ENCODE measurements at places on chromosomes 3 and 15.

GRCh38 chr3:51696954-51697353, 9.9 kb upstream of the GRM2 start:
- DNase-seq = no peak

DNA sequence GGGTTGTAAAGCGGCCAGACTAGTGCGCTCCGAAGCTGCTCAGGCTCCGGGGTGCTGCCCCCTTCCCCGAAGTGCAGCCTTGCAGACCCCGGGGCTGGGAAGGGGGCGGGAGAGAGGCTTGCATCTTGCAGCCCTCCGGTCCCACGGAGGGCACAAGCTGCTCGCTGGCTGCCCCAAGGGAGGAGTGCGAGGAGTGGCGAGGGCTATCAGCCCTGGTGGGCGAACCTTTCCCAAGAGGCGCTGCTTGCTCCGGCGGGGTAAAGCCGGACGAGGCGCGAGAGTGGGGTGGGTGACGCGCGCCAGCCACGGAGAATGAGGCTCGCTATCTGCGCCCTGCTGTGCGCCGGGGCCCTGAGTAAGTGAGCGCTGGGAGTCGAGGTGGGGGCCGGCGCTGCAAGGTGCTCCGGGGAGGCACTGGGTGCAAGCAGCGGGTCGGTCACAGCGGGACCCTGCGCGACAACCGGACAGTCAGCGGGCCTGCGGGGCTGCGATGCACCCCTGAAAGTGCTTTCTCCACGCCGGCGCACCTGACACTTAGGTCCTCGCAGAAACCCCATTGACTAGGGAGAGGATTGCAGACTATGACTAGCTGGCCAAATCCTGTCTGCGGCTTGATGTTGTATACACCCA, 12.7 kb upstream of the TOPBP1 start:
- DNase-seq = no peak

- DNase-seq = no peak
Observed at GRCh38 chr3:37891227-37891626, 29.5 kb downstream of the CTDSPL start.

- no peak for DNase-seq
Observed at GRCh38 chr3:39109086-39109485, 1.6 kb downstream of the TTC21A start.

GRCh38 chr3:42187936-42188335, 78.0 kb downstream of the CCK start:
- DNase-seq = no peak

DNA sequence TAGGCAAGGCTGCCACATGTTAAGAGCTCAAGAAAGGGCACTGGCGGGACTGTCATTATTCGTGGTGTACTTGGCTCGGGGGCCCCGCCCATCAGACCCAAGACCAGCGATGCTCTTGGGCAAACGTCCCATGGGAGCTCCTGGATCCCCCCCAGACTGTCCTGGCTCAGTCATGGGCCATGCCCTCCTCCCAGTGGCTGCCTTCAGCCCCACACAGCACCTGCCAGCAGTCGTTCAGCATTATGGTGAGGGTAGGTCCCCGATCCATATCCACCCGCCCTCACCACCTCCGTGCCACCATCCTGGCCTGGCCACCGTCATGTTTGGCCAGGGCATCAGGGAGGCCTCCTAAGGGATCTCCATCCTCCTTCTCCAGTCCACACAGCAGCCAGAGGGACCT, 51.4 kb upstream of the IQSEC1 start:
- no peak for DNase-seq

DNA sequence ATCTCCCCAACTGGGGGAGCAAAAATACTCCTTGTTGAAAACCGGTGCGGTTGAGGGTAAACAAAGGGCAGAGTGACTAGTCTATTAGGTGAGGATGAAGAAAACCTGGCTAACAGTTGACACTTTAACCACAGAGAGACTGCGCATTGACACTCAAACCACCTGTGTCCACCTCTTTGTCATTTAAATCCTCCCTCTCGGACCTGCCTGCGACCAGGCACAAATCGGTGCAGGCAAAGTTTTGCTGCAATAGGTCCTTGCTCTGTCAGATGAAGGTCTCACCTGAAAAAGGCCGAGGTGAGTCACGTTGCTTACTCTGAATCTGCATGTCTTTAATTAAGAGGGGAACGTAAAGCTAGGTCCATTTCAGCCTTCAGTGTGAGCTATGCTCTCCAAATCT, 494.1 kb upstream of the DPPA4 start:
- DNase-seq = no peak

DNA sequence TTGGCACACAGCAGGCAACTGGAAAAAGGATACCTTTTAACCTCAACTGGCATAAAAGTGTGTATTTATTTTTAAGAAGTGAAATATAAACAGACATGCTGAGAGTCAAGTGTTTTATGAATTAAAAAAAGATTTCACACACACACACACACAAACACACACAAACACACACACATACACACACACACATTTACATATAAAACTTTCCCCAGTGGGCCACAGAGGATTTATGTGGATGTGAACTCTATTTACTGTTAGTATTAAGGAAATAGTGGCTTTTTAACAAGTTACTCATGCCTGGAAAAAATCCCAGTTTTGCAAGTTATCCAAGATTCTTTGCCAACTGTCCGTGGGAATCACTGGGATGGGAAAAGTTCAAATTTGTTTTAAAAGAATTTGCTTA, 725.9 kb upstream of the NR2F2 start:
- no peak for DNase-seq

- DNase-seq = no peak
Observed at GRCh38 chr15:68634531-68634930, 55.7 kb downstream of the CORO2B start.

GRCh38 chr15:89898614-89899294, 5.0 kb upstream of the AP3S2 start:
- no peak for DNase-seq

DNA sequence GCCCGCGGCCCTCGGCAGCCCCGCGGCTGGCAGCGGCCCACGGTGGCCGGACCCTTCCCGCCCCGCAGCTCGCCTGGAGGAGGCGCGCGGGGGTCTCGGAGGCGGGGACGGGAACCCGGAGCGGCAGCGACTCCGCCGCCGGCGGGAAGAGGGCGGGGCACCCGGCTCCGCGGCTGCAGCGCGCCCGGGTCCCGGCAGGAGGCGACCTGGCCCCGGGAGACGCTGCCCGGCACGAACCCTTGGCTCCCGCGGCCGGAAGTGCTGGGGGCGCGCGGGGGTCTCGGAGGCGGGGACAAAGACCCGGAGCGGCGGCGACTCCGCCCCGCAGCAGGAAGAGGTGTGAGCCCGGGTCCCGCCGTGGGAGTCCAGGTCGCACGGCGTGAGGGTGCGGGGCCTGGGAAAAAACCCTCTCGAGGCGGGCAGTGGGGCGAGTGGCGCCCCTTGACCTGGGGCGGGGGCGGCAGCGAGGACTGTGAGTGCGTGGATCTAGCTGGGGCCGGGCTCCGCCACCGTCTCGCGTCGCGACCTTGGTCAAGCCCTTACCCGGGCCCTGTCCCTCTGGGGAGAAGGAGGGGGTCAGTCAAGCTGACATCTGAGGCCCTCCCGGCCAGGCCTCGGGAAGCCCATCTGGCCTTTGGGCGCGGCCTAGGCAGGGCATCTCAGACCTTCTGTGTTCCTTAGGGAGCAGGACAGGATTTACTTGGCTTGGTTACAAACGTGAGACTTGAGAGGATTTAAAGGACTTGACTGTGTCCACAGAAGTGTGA, at the start of gene CIB2:
CIB2 (minus strand) TSS at position 151 of the 767 bp plus-strand sequence. CDS start 230 bp downstream, outside the sequence.
- DNase-seq = peak; percentile 59

DNA sequence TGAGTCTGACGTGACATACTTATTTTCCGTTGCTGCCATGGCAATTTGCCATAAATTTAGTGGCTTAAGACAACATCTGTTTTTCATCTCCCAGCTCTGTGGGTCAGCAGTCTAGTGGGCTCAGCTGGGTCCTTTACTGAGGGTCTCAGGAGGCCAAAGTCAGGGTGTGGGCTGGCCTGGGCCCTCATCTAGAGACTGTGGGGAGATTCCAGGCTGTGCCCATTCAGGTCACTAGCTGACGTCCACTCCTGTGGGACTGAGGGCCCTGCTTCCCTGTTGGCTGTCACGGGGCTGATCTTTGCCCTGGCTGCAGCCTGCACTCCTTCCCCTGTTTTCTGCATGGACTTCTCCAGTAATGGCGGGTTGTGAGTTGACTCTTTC, 19.1 kb downstream of the FGD5 start:
- no peak for DNase-seq

DNA sequence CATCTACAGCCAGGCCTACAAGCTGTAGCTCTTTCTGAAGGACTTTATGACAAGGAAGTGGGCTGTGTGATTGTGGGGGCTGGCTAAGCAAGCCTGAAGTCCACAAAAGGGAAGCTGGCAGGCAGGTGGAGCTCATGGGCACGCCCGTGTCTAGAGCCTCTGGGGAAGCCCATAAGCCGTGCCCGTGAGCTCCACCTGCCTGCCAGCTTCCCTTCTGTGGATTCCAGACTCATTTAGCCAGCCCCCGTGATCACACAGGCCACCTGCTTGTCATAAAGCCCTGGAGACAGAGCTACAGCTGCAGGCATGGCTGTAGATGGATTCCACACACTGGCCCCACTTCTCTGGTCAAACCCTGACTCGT, 15.2 kb downstream of the EFCC1 start:
- peak; percentile 86 for DNase-seq

DNA sequence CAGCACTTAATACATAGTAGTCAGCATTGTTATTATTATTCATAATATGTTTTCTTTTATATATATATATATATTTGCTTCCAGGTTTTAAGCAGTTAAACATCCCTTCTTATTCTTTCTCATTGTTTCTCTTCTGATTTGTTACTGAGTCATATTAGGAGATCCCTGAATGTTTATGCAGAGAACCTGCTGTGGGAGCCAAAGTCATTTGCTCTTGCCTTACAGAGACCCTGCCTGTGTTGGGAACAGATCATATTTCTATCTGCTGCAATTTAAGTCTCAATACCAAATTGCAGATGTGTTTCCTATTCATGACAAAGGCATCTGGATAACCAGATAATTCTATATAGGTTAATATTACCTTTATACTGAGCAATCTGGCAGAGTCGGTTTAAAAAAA, 323.0 kb upstream of the UMPS start:
- no peak for DNase-seq

GRCh38 chr3:162338514-162338913, 841.9 kb downstream of the OTOL1 start:
- no peak for DNase-seq

DNA sequence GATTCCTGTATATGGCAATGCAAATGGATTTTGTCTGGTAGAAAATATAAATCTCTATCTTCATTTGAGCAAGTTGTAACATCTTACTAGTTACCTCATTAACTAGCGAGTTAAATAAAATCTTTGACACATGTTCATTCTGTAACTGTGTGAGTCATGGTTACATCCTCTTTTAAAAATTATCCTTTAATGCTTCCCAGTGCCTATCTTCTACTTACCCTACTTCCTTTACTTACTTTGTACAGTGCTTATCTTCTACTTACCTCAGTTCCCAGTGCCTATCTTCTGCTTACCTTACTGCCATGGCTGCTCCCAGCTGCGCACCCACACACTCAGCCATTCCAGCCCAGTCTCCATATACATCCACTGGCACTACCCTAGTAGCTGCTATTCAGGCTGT, 71.9 kb upstream of the GOLGA8B start:
- no peak for DNase-seq

- DNase-seq = no peak
Observed at GRCh38 chr15:70748281-70748747, 15.0 kb downstream of the UACA start.

Measured in bone marrow (tissue), 2 donors.